MM.1S (cell line): ENCODE measurements at places on chromosomes 11 and 22.

DNA sequence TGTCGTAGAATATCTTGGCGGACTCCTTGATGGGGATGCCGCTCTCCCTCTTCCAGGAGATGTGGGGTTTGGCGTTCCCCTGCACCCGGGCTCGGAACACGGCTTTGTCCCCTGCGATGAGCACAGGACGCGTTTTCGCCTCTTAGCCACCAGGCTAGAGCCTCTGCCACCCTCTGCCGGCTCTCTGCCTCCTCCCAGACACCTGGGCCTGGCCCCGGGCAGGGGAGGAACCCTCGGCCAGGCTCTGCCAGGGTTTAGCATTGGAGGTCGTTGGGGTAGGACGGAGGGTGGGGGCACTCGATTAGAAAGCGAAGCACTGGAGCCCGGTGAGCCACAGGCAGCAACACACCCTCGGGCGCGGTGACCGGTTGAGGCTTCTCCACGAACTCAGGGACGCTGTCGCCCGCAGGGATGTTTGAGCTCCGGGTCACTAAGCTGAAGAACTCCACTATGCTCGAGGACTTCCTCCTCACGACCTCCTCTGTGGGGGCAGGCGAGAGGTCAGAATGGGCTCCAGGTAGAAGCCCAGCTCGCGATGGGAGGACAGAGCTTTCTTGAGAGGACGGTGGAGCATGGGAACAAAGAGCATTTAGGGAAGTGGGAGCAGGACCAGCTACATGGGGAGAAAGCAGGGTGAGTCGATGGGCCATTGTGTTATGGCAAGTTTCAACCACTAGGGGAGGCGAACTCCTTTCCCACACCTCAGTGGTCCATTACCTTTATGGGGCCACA lies 4.3 kb downstream of the IGSF22 start:
- peak; percentile 63 for DNase-seq
- no peaks in the 10 kb centered on the region for H3K36me3 ChIP-seq
- H3K27me3 ChIP-seq: no peaks in the 10 kb centered on the region; the same call in 1 of the 2 replicates
- peak overlapping the region; percentile 4; the same call in 1 of the 2 replicates for H3K27ac ChIP-seq
- no peaks in the 10 kb centered on the region for H3K4me1 ChIP-seq

GRCh38 chr11:82405421-82405820 lies 328.2 kb downstream of the FAM181B start:
- H3K36me3 ChIP-seq: no peaks in the 10 kb centered on the region
- H3K27ac ChIP-seq: no peak overlapping the region
- H3K27me3 ChIP-seq: no peaks in the 10 kb centered on the region
- no peak overlapping the region for H3K4me3 ChIP-seq
- no peaks in the 10 kb centered on the region for H3K4me1 ChIP-seq
- DNase-seq: no peak

GRCh38 chr22:22894740-22895731 lies 7.4 kb downstream of the IGLL5 start:
- DNase-seq: peak; percentile 76
- peak overlapping the region; percentile 98 for H3K27ac ChIP-seq
- peaks cover 31% of the 10 kb centered on the region for H3K36me3 ChIP-seq
- peaks cover 45% of the 10 kb centered on the region for H3K4me1 ChIP-seq
- H3K27me3 ChIP-seq: no peaks in the 10 kb centered on the region

DNA sequence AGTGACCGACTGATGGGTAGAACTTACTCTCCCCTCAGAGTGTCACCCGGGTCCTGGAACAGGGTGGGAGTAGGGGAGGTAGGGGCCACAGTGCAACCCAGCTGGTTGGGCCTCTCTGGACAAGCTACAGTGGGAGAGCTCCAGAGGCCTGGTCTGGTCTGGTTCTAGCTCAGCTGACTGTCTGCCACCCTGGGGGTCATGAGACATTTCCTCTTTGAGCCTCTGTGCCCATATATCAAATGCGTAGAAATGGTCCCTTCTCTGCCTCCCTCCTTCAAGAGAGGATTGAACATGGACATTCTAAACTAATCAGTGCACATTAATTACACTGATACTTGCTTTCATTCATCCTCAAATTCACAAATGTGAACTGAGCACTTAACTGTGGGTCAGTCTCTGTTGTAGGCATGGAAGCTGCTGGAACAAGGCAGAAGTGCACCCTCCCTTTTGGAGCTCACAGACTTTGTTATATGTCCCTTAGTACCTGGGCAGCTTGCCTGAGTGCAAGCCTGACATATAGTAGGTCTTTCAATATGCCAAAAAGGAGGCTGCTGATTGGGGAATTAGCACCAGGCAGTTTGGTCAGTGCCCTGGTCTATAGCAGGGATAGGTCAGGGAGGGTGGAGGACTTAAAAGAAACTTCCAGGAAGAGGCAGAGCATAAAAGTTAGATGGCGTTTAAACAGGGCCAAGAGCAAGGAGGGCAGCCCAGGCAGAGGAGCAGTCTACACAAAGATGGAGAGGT lies 25.7 kb downstream of the ARHGEF17 start:
- no peaks in the 10 kb centered on the region for H3K36me3 ChIP-seq
- H3K27me3 ChIP-seq: no peaks in the 10 kb centered on the region
- no peaks in the 10 kb centered on the region for H3K4me1 ChIP-seq
- no peak overlapping the region for H3K27ac ChIP-seq
- H3K4me3 ChIP-seq: no peak overlapping the region

- no peaks in the 10 kb centered on the region for H3K36me3 ChIP-seq
- H3K4me3 ChIP-seq: no peak overlapping the region
- H3K27me3 ChIP-seq: no peaks in the 10 kb centered on the region
- H3K27ac ChIP-seq: no peak overlapping the region
- H3K4me1 ChIP-seq: peaks cover 12% of the 10 kb centered on the region; the same call in 1 of the 2 replicates
- DNase-seq: no peak
These were observed 82.6 kb downstream of the MICAL2 start for GRCh38 chr11:12192794-12193514.

- no peak for DNase-seq
- H3K4me1 ChIP-seq: no peaks in the 10 kb centered on the region
- no peaks in the 10 kb centered on the region for H3K27me3 ChIP-seq
These were observed 34.5 kb upstream of the TEF start for GRCh38 chr22:41347066-41347859.

DNA sequence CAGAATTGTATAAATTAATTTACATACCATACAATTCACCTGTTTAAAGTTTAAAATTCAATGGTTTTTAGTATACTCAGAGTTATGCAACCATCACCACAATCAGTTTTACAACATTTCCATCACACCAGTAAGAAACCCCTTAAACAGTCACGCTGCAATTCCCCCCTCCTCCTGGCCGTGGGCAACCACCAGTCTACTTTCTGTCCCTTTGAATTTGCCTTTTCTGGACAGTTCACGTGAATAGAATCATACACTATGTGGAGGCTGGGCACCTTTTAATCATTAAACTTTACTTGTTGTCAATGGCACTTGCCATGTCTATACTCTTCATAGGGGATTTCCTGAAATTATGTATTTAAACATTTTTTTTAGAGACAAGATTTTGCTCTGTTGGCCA lies 20.1 kb upstream of the SWAP70 start:
- no peaks in the 10 kb centered on the region for H3K27me3 ChIP-seq
- no peaks in the 10 kb centered on the region for H3K36me3 ChIP-seq
- H3K27ac ChIP-seq: no peak overlapping the region
- H3K4me3 ChIP-seq: no peak overlapping the region

GRCh38 chr22:45651931-45652528 lies 19.6 kb upstream of the ATXN10 start:
- H3K27ac ChIP-seq: no peak overlapping the region
- no peaks in the 10 kb centered on the region for H3K36me3 ChIP-seq
- no peak overlapping the region for H3K4me3 ChIP-seq
- no peaks in the 10 kb centered on the region for H3K4me1 ChIP-seq
- H3K27me3 ChIP-seq: peaks cover 47% of the 10 kb centered on the region

DNA sequence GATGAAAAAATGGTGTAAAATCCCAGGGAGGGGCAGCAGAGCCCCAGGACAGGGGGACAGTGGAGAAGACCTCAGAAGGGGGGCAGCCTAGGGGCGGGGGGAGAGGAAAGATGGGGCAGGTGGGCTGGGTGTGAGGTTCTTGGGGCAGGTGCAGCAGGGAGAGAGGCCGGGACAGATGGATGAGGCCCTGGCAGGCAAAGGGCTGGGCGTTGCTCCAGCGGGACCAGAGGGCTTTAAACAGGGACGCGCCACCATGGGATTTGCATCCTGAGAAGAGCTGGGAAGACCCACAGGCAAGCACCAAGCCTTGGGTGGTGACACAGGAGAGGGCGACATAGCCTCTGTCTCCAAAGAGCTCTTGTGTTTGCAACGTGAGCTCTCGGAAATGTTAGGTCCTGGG lies 1342.8 kb downstream of the TBC1D22A start:
- H3K27me3 ChIP-seq: no peaks in the 10 kb centered on the region
- H3K36me3 ChIP-seq: no peaks in the 10 kb centered on the region
- peaks cover 18% of the 10 kb centered on the region for H3K4me1 ChIP-seq
- DNase-seq: no peak
- no peak overlapping the region for H3K4me3 ChIP-seq

- H3K27me3 ChIP-seq: no peaks in the 10 kb centered on the region
- DNase-seq: peak; percentile 41
- H3K4me3 ChIP-seq: no peak overlapping the region
- H3K4me1 ChIP-seq: no peaks in the 10 kb centered on the region
- H3K27ac ChIP-seq: no peak overlapping the region
These were observed 492.9 kb upstream of the KIRREL3 start for GRCh38 chr11:127493330-127494022.

DNA sequence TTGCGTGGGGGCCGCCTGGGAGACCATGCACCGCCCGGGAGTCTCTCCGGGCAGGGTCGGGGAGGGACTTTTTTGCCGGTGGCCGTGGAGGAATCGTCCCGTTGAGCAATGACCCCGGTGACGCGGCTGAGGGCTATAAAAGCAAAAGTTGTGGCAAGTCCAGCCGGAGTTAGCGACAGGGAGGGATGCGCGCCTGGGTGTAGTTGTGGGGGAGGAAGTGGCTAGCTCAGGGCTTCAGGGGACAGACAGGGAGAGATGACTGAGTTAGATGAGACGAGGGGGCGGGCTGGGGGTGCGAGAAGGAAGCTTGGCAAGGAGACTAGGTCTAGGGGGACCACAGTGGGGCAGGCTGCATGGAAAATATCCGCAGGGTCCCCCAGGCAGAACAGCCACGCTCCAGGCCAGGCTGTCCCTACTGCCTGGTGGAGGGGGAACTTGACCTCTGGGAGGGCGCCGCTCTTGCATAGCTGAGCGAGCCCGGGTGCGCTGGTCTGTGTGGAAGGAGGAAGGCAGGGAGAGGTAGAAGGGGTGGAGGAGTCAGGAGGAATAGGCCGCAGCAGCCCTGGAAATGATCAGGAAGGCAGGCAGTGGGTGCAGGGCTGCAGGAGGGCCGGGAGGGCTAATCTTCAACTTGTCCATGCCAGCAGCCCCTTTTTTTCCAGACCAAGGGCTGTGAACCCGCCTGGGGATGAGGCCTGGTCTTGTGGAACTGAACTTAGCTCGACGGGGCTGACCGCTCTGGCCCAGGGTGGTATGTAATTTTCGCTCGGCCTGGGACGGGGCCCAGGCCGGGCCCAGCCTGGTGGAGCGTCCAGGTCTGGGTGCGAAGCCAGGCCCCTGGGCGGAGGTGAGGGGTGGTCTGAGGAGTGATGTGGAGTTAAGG lies at the start of gene NEAT1:
TSS of gene NEAT1 (plus strand) at position 166 of the 883 bp plus-strand sequence.
- H3K4me3 ChIP-seq: peak within 1 kb of the TSS; percentile 87
- peak within 1 kb of the TSS; percentile 100 for H3K27ac ChIP-seq
- peak; percentile 88 for DNase-seq
- peaks cover 28% of the 10 kb centered on the region for H3K4me1 ChIP-seq

DNA sequence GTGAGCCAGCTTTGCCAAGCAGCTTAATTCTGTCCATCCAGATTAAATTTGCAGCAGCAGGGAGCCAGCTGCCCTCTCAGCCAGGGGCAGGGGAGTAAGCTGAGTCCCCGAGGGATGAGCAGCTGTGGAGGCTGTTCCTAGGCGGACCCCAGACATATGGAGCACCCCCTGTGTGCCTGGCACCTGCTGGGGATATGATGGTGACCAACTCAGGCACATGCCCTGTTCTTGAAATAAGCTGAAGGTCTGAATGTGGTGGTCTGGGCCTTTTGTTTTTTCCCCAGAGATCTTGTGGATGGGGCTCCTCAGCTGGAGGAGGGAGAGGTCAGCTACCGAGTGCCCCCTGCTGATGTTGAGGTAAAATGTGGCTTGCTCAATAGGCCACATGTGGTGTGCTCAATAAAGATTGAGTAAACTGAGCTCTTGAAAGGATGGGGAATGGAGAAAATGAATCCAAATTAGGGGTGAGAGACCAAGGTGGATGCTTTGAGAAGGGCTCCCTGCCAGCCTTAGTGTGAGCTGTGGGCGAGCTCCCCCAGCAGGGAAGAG lies 103.3 kb upstream of the NNMT start:
- no peak overlapping the region for H3K4me3 ChIP-seq
- H3K36me3 ChIP-seq: no peaks in the 10 kb centered on the region
- no peaks in the 10 kb centered on the region for H3K4me1 ChIP-seq
- H3K27me3 ChIP-seq: no peaks in the 10 kb centered on the region
- no peak for DNase-seq

DNA sequence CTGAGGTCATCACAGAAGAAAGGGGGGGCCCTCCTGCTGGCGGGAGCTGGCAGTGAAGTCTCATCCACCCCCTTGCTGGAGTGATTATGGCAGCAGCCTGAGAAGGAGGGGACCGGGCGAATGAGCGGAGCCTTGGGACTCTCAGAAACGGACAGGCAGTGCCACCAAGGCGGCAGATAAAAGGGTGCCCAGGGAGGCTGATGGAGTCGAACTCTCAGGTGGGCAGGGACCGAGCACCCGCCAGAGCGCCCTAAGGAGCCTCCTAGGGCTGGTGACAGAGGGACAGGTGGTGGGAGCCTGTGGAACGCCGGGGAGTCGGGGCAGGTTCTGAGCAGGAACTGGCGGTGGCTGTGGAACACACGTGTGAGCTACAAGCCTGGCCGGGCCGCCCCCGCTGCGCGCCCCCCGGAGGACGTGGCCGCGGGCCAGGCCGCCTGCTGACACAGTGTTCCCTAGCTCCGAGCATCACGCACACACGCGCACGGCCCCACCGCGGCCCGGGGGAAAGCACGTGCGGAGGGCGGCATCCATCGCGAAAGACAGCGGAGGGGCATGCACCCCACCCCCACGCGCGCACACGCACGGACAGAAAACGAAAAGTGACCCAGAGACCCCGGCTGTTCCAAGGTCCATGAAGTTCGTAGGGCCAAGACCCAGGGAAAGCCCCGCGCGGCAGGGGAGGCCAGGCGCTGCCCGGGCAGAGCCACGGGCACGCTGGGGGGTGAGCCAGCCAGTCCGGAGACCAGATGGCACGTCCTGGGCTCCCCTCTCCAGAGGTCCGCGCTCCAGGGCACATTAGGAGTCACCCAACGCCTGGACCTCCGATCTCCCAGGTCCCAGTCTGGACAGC lies 1.0 kb downstream of the VWCE start:
- no peaks in the 10 kb centered on the region for H3K36me3 ChIP-seq
- no peaks in the 10 kb centered on the region for H3K4me1 ChIP-seq
- peak; percentile 13 for DNase-seq

GRCh38 chr22:23806837-23807236 lies 20.1 kb downstream of the SMARCB1 start:
- H3K27ac ChIP-seq: peak overlapping the region; percentile 41; the same call in 1 of the 2 replicates
- DNase-seq: no peak
- H3K36me3 ChIP-seq: no peaks in the 10 kb centered on the region; the same call in 1 of the 2 replicates
- H3K4me1 ChIP-seq: peaks cover 17% of the 10 kb centered on the region
